ENCODE measurements at places on chromosomes 16 and 17.
A peak's percentile ranks its signal among the peaks of the same experiment; 100 is the strongest.

- no peak for DNase-seq
These were observed 121.3 kb downstream of the METRNL start for GRCh38 chr17:83200751-83201150.

GRCh38 chr16:9370061-9370491 is 278.6 kb downstream of the HAPSTR1 start:
- no peak for DNase-seq

GRCh38 chr17:78729641-78730040 is 52.4 kb downstream of the CYTH1 start:
- no peak for DNase-seq

GRCh38 chr17:68443972-68444464 is 13.3 kb downstream of the WIPI1 start:
- no peak for DNase-seq

GRCh38 chr17:49647256-49647585 is 30.7 kb downstream of the SPOP start:
- DNase-seq, result no peak

GRCh38 chr17:67477687-67478086 is 100.6 kb downstream of the PITPNC1 start:
- DNase-seq, result no peak

- DNase-seq, result no peak
These were observed 5.5 kb upstream of the C16orf96 start for GRCh38 chr16:4550591-4550990.

- DNase-seq, result no peak
These were observed 31.0 kb downstream of the LDHD start for GRCh38 chr16:75085556-75085955.

DNA sequence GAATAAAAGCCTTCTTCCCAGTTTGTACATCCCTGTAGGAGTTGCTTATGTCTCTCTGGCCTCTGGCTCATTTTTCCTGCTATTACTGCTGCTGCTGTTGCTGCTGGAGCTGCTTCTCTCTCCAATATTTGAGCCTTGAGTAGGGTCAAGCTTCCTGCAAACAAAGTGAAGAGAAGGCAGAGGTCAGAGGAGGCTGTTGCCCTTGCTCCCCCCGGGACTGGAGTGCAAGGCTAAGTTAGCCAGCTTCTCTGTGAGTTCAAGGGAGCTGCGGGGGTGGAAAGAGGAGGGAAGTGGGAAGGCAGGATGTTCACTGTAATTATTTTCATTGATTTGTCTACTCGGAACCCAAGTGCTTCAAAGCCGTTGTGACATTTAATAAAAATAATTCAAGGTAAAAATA is 77.0 kb upstream of the TMEM132E start:
- DNase-seq, result no peak

GRCh38 chr17:75457047-75457654 is 716 bp downstream of the TMEM94 start:
- no peak for DNase-seq

GRCh38 chr17:79874329-79874981 is 35.2 kb upstream of the CBX4 start:
- no peak for DNase-seq

DNA sequence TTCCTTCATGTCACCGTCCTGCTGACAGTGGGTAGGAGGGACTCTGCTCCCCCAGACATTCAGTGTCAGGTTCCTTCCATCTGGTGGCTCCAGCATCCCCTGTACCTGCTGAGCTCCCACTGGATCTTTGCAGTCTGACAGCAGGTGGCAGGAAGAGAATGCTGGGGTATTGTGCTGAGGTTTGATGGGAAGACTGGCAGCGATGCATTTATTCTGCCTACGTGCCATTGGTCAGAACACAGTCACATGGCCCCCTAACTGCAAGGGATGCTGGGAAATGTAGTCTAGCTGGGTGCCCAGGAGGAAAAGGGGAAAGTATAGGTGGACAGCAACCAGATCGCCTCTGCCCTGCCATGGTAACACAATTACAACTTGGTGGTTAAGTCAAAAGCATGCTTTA is 44.4 kb downstream of the IRX3 start:
- no peak for DNase-seq

DNA sequence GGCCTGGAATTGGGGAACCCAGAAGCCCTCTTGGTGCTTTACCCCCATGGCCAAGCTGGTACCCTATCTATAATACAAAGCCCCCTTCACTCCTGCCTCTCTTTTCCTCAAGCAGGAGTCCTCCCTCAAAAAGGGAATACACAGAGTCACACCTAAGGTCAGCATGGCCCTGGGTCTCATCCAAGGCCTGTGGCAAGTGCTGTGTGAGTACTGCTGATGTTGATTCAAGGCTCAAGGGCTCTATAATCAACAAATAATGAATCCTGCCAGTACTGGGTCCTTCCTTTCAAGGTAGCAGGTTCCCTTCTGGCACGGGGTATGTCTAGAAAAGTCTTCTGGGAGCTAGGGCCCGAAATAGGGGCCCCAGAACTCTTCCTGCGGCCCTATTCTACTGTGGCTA is 187.3 kb downstream of the CYB561 start:
- no peak for DNase-seq

DNA sequence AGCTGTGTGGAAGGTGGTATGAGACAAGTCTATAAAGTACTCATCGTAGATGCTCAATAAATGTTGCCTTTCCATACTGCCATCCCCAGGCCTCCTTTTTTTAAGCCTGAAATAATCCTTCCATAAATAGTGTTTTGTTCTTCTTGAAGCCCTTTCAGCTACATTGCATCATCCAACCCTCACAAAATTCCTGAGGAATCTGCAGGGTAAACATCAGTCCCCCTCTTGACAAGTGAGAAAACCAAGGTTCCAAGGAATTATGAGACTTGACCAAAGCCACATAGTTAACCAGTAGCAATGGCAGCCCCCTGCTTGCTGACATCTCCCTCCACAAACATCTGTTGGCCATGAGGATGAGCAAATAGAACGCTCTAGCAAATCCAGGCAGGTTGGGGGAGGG is 89.7 kb upstream of the CCL1 start:
- DNase-seq, result no peak

- no peak for DNase-seq
These were observed at the start of gene ASB16 for GRCh38 chr17:44170499-44171201. Gene ASB16 (plus strand): TSS chr17:44170704. CDS start chr17:44170790, 86 bp downstream.

GRCh38 chr17:29010586-29010985 is 4.8 kb upstream of the SEZ6 start:
- DNase-seq, result no peak

DNA sequence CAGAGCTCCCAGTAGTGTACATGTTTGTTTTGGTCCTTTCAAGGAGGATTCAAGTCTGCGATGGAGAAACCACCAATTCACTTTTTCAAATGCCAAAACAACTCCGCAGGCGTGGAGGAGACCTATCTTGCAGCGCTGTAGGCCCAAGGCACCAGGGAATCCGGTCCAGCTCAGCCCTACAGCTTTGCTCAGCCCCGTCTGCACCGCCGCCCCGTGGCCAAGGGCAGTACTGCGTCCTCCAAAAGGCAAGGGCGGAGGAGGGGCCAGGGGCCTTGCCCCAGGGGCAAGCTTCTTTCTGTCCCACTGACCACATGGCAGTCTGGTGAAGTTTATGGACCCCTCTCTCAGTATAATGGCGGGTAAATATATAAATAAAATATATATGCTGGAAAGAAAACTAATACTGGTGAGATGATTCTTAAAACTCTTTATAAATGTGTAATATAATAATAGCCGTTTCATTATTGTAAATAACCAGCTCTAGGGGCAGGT is 709 bp upstream of the CD300LG start:
- peak; percentile 66 for DNase-seq

DNA sequence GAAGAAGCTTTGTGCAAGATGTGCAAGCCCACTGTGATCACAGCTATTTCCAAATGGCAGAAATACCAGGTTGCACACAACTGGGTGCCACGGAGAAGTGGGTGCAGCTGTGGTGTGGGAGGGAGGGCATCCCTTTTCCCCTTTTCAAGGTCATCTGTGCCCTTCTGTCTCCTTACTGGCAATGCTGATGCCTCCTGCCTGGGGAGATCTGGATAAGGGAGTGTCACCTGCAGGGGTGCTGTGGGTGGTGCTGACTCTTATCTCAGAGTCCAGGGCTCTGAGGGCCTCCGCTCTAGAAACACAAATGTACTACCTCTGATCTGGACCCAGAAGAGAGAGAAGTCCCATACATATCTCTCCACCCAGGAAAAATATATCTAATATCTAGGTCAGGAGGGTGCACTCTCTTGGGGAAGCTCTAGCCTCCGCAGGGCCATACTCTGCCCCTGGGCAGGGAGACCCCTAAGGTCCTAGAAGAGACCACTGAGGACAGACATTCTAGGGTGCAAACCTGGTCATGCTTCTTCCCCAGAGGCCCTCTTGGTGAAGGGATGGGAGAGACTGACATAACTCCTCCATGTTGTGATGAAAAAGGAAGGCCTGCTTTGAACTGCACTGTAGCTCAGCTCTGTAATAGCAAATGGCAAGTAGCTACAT is 18.5 kb downstream of the NPRL3 start:
- no peak for DNase-seq

DNA sequence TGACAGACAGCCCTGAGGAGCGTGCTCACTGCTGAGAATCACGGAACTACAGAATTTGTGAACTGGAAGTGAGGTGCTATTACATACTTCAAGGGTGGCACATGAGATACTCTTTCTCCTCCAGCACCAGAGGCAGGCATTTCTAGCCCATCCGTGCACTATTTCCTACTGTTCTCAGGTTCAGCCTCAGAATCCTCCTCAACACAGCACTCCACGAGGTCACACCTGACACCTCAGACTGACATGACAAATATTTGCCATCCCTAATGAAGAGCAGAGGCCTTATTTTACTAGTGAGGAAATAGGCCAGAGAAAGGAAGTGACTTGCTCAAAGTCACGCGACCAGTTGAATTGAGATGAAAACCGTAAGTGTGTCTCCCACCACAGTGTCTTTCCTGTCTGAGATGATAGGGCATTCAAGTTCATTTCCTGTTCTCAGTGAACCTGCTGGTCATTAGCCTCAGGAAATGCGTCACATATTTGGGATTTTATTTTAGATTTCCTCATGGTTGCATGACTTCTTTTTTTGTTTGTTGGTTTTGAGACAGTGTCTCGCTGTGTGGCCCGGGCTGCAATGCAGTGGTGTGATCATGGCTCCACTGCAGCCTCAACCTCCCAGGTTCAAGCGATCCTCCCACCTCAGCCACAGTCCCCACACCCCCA is 23.6 kb downstream of the SEZ6 start:
- DNase-seq, result no peak

- no peak for DNase-seq
These were observed 23.4 kb downstream of the SLC25A10 start for GRCh38 chr17:81735264-81736102.

GRCh38 chr17:50055055-50055425 is 870 bp upstream of the ITGA3 start:
- DNase-seq, result peak; percentile 85

DNA sequence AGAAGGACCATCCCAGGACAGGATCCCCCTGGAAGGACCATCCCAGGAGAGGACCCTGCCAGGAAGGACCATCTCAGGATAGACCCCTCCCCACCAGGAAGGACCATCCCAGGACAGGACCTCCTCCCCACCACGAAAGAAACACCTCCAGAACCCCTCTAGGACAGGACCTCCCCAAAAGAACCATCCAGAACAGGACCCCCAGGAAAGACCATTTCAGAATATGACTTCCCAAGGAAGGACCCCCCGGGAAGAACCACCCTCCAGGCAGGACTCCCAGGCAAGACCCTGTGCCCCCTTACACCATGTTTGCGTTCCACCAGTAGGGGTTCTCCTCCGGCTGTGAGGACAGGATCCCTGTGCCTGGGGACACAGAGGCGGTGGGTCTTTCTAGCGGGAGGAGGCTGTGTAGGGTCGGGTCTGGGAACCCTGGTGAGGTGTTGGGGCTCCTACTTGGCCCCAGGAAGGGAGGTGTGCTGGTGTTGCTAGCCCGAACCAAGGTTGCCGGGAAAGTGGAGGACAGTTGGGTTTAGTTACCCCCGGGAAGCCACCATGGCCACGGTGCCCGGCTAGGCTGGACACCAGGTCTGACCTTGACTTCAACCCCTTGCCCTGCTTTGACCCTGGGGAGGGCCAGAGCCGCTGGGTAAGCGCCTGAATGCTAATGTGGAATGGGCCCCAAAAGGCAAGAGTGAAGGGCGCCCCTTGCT is 2.2 kb downstream of the NOTUM start:
- no peak for DNase-seq

GRCh38 chr17:81438007-81438659 is 42.9 kb downstream of the BAHCC1 start:
- no peak for DNase-seq

DNA sequence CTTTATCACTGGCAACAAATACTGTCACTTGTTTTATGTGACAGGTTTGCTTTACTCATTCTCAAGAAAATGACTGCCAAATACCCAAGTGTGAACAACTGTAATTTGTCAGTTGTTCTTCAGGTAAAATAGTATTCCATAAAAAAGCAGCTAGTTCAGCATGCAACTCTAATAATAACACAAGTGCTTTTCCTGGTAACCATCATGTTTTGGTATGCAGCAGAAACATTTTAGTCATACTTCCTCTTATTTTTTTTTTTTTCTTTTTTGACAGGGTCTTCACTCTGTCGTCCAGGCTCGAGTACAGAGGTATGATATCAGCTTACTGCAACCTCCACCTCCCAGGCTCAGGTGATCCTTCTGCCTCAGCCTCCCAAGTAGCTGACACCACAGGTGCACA is 4.6 kb downstream of the TERF2 start:
- no peak for DNase-seq

DNA sequence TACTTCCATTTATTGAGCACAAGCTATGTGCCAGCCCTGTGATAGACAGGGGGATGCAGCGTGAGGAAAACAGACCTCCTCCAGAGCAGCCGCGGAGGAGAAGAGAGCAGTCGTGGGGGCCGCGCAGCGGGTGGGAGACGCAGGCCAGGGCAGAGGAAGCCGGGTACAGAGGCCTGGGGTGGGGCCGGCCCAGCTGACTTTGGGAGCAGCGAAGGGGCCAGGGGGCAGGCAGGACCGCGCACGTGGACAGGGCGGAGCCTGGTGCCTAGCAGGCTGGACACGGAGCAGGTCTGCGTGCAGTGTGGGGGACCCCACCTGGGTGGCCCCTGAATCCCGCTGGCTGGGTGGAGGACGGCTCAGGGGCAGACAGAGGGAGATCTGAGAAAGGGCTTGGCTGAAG is 46.2 kb downstream of the ZFPM1 start:
- no peak for DNase-seq

DNA sequence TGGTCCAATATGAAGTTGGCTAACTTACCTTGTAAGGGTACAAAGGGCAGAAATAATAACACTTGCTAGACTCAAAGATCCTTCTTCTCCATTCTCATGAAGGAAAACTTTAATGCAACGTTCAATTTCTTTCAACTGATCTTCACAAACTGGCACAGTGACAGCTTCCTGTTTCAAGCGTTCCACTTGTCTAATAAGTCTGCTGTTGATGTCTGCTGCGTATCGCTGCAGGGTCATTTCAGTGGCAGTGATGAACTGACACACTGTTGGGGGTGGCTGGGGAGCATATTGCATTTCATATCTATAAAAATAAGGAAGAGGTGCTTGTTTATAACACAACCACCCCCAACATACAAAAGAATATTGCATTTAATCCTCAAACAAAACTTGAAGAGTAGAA is 33.5 kb upstream of the ARL6IP1 start:
- DNase-seq, result no peak

GRCh38 chr17:50892101-50892776 is 26.1 kb upstream of the TOB1 start:
- no peak for DNase-seq

GRCh38 chr16:17432901-17433576 is 37.7 kb downstream of the XYLT1 start:
- no peak for DNase-seq
